ENCODE measurements at places on chromosomes 2 and 18.

DNA sequence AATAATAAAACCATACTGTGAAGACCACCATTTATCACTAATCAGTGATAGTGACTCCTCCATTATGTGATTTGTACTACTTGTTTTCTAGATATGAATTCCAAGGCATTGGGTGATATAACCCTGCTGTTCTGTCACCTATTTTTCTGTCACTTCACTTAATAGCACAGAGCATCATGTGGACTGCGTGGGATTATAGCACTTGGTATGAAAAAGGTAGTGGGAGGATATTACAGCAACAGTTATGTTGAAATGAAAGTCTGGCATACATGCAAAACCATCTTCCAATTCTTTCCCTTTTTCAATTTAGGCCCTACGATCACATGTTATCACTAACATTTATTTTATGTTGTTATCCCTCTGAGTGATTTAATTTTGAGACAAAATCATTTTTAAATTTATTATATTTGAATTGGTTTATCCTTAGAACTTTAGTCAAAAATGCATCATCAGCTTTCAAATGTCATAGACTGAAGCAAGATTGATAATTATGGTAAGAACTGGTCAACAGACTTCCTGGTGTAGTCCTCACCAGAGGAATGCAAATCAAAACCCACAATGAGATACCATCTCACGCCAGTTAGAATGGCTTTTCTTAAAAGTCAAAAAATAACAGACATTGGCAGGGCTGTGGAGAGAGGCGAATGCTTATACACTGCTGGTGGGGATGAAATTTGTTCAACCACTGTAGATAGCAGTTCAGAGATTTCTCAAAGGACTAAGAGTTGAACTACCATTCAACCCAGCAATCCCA lies 242.6 kb downstream of the IKZF2 start:
- no peak for DNase-seq

DNA sequence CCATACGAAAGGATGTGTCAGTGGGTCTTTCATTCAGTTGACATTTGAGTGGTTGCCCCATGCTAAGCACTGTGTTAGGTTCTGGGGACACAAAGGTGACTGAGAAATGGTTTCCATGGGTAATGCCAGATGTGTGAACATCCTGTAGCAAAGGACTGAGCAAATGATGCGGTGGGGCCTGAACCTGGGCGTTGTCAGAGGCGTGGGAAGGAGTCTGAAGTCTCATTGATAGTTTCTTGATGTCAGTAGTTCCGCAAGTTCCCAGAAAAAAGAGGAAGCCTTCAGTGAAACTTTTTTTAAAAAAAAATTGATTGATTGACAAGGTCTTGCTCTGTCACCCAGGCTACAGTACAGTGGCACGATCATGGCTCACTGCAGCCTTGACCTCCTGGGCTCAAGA lies 56.9 kb downstream of the LIMS1 start:
- DNase-seq, result no peak

GRCh38 chr2:191105082-191105481 lies 45.7 kb downstream of the STAT4 start:
- no peak for DNase-seq

DNA sequence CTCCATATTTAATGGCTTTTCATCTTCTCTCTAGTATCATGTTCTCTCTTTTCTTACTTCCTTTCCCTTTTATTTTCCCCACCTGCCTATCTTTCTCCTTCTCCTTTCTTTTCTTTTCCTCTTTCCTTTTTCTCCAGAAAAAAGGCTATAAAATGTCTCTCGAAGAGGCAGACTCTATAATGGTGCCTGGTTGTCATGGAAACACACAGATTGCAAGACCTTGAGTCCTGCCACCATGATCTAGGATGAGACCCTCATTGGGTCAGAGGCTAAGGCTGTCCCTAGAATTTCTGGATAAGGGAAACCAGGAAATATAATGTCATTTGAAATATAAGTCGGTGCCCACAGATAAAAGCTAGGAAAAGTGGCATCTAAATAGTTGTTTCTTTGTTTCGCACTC lies 36.5 kb upstream of the LHCGR start:
- no peak for DNase-seq

DNA sequence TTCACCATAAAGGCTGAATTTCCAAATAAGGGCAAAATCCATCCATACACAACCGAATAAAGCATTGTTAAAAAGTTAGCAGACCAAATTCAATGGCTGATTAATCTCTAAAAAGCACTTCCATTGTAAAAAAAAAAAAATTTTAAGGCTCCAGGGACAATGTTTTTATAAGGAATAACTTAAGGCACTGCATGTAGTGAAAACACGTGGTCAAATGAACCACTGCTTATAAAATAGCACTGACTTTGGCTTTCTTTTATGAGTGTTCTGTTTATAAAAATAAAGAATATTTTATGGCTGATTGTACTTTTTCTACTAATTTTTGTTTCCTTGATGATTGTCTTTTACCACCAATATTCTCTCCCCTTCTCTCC lies 409.3 kb upstream of the KCNH7 start:
- DNase-seq, result no peak

GRCh38 chr18:35407871-35408481 lies 30.8 kb upstream of the ZNF396 start:
- peak; percentile 72 for DNase-seq

GRCh38 chr18:9130806-9131205 lies 5.8 kb upstream of the ANKRD12 start:
- DNase-seq, result no peak

GRCh38 chr2:230700447-230700846 lies 12.2 kb upstream of the CAB39 start:
- DNase-seq, result no peak

GRCh38 chr18:23276451-23276850 lies 141.2 kb downstream of the CABLES1 start:
- no peak for DNase-seq

DNA sequence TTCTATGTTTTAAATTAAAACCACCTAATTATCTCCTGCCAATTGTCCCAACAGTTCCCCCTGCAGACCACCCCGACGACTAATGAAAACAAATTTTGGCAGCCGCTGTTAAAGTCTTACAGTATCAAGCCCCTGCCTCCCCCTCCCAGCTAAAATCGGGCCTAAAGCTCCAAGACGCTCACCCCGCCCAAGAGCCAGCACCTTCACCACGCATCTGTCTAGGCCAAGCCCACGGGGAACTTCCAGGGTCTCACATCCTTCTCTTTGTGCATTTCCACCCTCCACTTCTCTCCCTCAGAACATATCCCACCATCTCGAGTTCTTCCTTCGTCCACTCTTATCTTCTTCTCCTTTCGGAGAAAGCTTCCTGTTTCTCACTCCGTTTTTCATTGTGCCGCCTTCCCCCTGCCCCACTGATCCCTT lies 445 bp downstream of the PRPF40A start:
- DNase-seq, result peak; percentile 43

DNA sequence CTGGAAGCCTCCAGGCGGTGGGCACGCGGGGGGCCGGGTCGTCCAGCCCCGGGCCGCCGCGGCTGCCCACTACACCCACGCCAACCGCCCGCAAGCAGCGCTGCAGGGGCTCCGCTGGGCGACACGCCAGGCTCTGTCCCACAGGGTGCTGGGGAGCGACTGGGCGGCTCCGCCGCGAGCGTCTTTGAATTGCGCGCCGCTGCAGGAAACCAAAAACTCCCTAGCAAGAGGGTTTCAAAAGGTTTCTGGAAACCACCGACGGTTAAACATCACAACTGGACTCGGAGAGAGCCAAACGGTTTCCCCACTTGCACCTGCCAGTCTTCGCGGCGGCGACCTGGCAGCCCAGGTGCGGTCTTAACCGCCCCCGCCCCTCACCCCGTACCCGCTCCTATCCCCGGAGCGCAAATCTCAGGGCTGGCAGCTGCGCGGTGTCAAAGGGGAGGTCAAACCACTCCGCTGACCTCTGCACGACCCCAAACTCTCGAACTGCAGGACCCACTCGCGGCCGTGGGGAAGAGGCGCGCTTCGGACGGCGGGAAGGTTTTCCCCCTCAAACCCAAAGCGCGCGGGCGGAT lies 1.0 kb downstream of the CXCR4 start:
- peak; percentile 80 for DNase-seq

- no peak for DNase-seq
Observed at GRCh38 chr18:54967786-54968185, 8.5 kb upstream of the CCDC68 start.

DNA sequence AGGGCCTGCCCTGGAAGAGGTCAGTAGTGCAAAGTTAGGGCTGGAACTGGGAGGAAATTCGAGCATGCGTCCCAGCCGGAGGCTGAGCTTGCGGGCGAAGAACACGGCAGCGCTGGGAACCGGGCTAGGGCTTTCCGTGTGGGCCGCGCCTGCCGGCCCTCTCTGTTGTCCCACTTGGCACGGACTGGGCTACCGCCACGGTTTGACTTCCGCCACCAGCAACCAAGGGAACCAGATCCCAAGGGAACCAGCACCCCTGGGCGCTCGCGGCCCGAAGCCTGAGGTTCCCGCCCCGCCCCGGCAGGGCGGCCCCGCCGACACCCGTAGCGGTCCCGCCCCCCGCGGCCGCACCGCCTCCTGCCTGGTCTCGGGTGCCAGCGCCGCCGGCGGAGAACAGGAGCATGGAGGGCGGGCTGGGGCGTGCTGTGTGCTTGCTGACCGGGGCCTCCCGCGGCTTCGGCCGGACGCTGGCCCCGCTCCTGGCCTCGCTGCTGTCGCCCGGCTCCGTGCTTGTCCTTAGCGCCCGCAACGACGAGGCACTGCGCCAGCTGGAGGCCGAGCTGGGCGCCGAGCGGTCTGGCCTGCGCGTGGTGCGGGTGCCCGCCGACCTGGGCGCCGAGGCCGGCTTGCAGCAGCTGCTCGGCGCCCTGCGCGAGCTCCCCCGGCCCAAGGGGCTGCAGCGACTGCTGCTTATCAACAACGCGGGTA lies at the start of gene SPR:
Gene SPR, plus strand, starts transcription at position 377 of the 708 bp plus-strand sequence. Its CDS starts 25 bp downstream, at position 402.
- DNase-seq, result peak; percentile 78

DNA sequence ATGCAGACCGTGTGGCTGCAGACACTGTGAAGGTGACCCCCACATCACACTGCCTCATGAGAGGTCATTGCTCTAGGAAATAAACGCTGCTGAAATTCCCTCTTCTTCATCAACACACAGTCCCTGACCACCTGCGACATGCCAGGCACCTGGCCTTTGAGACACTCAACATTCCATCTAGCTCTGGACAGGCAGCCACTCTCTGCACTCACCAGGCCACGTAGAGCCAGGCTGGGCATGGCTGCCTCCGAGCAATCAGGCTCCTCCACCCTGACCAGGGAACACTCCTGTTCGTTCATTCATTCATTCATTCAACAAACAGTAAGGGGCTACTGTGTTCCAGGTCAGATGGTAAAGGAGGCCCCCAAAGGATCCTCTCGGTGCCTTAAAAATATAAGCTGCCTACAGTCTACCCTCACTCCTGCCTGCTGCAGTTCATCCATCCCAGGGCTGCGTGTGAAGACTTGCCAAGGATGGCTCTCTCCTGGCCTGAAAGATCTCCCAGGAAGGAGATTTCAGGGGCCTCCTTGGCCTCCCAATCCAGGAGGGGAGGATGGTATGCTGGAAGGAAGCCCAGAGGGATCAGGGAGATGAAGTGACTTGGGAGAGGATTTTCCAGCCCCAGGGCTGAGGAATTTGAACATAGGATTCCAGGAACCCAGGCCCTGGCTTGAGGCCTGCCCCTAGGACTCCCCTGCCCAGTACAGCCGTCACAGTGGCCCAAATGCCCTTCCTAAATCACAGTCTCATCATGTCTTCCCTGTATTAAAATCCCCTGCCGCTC lies 66.7 kb downstream of the TNS1 start:
- DNase-seq, result no peak

DNA sequence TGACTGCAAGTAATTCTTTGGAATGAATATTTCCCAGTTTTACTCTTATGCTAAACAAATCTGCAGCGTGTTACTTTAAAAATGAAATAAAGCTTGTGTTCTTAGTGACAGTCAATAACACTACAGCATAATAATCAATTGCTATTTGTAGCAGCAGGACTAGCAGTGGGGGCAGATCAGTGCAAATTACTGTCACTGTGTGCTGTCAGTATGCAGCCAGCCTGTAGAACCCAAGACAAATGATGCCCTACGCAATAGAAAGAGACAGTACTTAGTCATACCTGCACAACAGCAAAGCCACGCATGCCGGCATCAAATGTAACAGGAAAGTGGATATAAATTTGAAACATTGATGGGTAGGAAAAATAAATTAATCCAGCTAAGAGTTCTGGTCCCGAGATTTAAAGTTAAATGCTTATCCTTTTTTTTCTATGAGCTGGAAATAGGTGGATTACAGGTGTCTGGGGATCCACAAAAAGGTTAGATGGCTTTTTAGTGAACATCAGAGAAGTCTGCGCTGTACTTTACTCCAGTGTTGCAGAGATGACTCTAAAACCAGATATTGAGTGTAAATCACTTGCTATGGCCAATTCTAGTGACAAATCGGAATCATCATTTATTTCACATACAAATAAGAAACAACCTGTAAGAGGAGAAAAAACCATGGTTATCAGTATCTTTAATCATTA lies 812.4 kb upstream of the ZEB2 start:
- no peak for DNase-seq

DNA sequence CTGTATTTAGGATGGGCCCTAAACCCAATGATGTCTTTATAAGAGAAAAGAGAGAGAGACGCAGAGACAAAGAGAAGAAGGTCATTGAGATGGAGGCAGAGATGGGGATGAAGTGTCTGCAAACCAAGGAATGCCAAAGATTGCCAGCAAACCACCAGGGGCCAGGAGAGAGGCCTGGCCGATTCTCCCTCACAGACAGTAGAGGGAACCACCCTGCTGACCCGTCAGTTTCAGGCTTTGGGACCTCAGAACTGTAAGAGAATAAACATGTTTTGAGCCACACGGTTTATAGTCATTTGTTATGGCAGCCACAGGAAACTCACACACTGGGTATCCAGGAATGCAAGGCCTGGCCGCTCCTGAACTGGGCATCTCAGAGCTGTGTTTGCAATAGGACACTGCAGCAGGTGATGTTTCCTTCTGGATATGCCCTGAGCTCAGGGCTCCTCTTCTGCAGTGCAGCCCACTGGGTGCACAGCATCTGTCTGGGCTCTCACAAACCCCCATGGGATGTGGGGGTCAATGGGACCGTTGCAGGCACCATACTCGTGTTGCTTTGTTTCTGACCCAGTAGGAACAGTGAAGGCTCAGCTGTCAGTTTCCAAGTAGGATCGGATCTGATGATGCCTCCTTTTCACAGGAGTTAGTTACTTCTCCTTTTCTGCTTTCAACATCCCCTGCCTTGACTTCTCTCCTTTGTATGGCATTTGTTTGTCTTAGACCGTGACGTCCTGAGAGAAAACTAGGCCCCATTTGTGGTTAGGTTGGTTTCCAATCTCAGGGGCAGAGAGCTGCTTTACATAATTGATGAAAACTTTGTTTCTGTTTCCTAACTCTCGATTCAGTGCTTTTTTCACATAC lies 20.8 kb downstream of the PTPN18 start:
- no peak for DNase-seq

DNA sequence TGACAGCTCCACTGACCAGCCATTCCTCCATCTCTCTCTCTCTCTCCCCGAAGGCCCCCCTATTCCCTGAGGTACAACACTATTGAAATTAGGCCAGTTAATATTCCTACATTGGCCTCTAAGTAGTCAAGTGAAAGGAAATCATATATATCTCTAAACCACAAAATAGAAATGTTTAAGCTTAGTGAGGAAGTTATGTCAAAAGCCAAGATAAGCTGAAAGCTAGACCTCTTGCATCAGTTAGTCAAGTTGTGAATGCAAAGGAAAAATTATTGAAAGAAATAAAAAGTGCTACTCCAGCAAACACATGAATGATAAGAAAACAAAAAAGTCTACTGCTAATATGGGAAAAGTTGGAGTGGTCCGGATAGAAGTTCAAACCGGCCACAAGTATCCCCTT lies 301.3 kb upstream of the RBMS1 start:
- DNase-seq, result no peak

- DNase-seq, result peak; percentile 98
Observed at GRCh38 chr18:54224379-54225014, at the start of gene MBD2. Gene MBD2, minus strand, starts transcription at chr18:54224669. Its CDS starts 110 bp downstream, at chr18:54224559.
